ENCODE measurements at places on chromosomes 1 and 21.

- no peak for DNase-seq
Observed at GRCh38 chr1:178121883-178122282, 28.0 kb downstream of the RASAL2 start.

DNA sequence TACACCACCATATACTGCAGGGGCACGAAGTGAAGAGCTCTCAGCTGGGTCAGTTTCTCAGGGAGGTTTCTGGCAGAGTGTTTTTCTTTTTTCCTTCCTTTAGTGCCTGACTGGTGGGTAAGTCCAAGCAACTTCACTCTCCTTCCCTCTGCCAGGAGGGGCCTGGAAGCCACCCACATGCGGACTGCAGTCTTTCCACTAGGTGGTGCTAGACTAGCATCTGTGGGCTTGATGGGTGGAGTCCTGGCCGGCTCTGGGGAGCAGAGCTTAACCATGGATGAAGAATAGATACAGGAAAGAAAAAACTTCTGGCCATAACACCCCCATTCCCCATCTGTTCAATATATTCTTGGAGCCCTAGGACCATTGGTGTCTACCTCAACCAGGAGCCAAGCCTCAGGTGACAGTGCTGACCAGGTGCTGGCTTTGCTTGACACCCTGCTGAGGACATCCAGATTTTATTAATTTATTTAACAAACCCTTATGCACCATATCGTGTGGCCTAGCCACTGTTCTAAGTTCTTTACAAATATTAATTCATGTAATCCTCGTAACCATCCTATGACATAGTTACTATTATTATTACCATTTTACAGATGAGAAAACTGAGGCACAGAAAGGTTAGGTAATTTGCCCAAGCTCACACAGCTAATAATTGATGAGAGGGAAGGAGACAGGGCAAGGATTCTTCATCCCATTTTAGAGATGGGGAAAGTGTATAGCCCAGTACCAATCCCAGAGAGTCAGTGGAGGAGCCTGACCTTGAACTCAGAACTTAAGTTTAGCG lies 126.7 kb upstream of the CSF3R start:
- no peak for DNase-seq

DNA sequence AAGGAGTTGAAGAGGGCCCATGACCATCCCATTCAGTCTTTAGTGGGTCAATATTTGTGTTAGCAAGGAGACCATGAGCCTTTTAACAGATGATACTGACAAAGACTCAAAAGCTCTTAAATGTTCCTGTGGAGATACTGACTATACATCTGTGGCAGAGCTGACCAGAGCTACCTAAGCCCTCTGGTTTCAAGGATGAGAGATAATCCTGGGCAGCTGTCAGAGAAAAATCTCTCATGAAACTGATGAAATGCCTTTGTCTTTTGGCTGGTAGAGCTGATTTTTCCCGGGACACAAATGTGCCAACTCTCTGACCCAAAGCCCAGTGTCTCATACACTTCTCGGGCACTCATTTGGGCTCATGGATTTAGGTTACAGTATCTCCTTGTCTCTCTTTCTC lies 100.9 kb downstream of the XCL2 start:
- DNase-seq: no peak

- no peak for DNase-seq
Observed at GRCh38 chr1:221711063-221711577, 30.8 kb downstream of the DUSP10 start.

DNA sequence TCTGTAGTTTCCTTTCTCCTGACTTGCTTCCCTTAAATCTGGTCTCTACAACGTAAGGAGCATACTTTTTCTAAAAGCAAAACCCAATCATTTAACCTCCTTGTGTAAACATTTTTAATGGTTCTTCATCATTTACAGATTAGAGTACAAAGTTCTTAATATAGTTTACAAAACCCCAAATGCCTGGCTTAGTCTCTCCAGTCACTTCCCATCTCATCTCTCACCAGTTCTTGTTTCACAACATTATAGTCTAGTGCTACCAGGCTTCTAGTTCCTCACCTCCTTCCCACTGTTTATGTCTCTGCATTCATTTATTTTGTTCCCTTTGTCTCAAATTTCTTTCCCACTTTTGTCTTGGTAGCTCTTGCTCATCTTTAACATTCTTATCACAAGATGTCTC lies 168.4 kb downstream of the FASLG start:
- no peak for DNase-seq

DNA sequence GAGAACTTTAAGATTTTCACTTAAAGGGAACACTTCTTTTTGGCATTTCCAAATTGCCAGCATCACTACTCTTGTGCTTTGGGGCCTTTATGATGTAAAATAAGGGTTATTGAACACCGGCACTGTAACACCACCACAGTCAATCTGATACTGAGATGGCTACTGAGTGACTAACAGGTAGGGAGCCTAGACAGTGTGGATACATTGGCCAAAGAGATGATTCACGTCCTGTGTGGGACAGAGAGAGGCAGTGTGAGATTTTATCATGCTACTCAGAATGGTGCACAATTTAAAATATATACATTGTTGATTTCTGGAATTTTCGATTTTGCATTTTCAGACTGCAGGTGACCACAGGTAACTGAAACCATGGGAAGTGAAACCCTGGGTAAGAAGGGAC lies 261.6 kb downstream of the SPATA17 start:
- DNase-seq: no peak

- DNase-seq: no peak
Observed at GRCh38 chr1:41842993-41843755, 75.5 kb downstream of the HIVEP3 start.

DNA sequence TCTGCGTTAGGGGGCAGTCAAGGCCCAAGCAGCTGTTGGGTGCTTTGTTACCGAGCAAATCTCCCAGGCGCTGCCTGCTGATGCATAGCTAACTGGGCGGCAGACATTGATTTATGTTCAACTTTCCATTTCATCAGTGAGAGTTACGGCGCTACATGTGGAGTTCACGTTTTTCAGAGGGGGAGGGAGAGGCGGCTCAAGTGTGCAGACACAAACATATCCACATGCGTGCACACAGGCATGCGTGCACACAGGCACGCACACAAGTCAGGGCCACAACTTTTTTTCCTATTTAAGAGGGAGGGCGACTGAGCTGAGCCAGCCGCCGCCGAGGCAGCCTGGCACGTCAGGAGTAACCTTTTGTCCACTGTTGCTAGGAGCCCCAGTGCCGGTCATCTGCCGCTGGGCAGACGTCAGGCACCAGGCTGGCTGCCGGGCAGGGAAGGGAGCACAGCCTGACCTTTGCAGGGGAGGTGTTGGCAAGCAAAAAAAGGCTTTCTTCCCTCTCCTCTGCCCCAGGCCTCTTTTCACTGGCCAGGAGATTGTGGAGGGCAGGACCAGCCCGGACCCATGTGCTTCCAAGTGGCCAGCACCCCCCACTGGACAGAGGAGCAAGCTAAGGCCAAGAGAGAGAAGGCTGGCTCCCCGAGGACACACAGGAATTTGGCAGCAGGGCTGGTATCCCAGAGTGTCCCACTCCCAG lies 73.3 kb downstream of the MRPL37 start:
- DNase-seq: no peak

All from activated T-cell treated with anti-CD3 and anti-CD28 coated beads for 4 hours (primary cell).